IPS-NIHi11 (cell line): ENCODE measurements at places on chromosomes 3 and 15.
A peak's percentile ranks its signal among the peaks of the same experiment; 100 is the strongest.

DNA sequence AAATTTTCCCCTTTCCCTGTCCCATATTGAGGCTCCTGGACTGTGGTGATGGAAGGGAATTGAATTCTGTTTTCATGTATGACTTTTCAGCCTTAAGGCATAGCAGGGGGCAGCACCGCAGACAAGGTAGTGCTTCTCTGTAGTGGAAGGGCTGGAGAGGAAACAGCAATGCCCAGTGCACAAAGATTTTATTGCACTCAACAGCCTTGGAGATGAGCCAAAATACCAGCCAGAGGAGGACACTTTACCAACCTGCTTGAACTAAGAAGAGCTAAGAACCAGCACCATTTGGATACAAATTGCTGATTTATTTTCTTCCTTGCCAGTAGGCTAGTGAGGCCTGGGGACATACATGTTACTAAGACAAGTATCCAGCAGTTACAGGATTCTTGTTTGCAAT lies 98.7 kb downstream of the KCNMB2 start:
- no peak for DNase-seq

GRCh38 chr15:27549746-27550145 lies 549.4 kb downstream of the OCA2 start:
- no peak for DNase-seq

DNA sequence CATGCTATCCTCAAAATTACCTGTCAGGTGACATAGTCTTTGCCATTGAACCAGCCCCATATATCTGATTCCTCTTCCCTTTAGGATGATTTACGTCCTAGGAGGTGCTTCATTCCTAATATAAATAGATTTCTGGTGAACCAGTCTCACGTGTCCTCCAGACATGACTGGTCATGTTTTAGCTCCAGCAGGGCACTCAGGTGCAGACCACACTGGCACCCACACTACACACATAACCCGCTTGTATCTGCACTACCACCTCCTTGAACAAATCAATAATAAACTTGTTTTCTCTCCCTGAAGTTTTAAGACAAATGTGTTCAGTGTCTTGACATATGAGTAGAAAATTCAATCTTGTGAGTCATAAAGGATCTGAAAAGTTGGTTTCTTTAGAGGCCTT lies 155.5 kb downstream of the GOLIM4 start:
- DNase-seq = no peak

DNA sequence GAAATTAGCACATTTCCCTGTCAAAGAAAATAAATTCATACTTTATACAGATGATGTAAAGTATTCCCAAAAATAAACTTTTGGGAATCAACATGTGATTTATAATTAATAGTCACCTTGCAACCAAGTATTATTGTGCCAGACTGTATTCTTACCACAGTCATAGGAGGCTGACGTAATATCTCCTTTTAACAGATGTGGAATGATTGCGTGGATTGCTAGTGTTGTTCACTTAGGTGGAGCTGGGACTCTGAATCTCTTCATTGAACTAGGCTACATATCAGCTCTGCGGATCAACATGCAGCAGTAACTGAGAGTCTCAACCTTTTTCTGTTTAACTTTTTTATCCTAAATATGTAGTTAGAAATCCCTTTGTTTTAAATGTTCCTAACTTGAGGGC lies 37.2 kb downstream of the PXK start:
- DNase-seq = no peak

DNA sequence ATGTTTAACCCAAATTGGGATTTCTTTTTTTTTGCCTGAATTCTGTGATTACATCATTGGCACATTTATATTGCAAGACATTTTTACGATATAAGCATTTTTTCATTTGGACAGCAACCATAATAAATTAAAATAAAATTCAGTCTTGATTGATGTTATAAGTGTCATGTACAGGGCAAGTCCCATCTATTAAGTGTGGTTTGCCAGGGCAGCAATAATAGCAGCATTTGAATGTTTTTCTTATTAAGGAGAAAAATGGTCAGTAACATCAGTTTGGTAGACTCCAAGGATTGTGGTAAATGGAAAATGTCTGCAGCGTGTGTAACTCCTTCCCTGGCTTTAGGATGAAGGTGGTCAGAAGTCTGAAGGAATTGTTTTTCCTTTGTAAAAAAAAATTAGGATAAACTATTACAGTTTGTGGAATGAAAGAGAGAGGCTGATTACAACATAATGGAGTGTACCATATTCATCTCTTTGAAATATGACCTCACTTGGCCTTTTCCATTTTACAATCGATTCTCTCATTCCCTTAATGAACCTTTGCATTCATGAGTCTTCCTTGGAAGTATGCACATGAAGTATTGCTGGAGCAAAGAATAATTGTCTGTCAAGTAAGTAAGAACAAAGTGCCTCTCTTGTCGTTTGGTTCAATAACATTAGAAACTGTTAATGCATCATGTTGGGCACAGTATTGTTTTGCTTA lies 405.4 kb upstream of the THRB start:
- DNase-seq = no peak

GRCh38 chr3:133532951-133533350 lies 40.5 kb upstream of the CDV3 start:
- DNase-seq = no peak

DNA sequence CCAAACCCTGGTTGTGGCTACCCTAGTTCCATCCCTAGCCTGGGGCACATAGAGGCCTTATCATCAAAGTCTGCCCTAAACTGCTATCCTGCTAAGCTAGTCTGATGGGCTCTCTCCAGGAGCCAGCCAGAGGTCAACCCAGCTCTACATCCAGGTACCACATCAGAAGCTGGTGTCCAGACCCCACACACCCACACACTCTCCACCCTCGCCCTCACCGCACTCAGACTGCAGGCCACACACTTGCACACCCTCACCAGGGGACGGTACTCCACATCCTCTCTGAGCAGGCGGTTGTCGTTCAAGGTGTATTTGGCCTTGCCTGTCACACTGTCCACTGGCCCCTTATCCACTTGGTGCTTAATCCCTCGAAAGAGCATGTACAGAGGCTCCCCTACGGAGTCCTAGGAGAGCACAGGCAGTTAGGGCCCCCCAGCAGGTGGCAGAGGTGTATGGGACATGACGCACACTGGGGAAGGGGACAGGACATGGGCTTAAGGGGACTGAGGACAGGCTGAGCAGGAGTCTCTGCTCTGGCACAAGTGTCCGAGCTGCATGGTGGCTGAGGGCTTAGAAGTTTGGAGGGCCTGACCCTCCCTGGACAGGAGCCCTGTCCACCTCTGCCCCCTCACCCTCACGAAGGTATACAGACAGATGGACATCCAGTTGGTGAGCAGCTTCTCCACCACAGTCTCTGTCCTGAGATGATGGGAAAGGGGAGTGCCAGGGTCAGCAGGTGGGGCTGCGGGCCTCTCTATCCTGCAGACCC lies 18.1 kb downstream of the PLXNB1 start:
- no peak for DNase-seq

- no peak for DNase-seq
These were observed 9.9 kb upstream of the RFT1 start for GRCh38 chr3:53139906-53140846.

GRCh38 chr15:69021895-69022294 lies 7.4 kb downstream of the NOX5 start:
- DNase-seq = no peak

GRCh38 chr15:66619152-66619903 lies 53.5 kb upstream of the LCTL start:
- DNase-seq = peak; percentile 87

GRCh38 chr3:55107187-55107586 lies 179.3 kb upstream of the LRTM1 start:
- no peak for DNase-seq

DNA sequence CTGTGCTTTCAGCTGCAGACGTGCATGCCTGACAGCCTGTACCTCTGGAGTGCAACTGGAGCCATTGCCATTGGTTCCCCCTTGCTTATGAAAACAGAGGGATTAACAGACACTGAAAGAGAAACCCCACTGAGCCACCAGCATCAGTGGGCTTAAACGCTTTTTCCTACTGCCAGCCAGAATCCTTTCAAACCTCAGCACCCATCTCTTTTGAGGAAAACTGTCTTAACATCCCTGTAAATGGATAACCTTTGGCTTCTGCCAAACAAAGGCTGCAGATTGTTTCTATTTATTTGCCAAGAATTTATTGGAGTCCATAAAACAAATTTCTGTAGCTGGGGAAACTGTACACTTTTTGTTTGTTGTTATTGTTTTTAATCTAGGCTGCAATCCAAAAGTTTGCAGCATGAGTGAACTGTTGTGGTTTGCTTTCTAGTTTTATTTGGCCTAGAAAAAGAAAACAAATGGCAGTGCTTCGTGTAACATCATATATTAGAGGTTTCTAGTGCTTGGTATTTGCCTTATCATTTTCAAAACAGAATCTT lies 369.2 kb upstream of the IL12A start:
- peak; percentile 33 for DNase-seq

DNA sequence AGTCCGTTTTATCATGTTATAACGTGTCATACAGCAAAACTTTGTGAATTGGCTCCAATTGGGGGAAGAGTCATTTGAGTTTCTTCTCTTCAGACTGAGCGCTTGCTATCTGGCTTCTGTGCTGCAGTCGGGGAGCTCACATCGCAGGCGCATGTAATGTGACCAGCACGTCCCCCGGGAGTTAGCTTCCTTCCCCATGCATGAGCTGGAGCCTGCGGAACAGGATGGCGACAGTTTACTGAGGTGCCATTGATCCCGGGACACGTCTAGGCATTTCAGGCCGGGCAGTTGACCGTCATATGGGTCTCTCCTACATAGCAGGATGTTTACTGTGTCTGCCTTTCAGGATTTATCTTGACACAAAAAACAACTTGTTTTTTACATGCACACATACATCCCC lies 44.8 kb downstream of the CMTM8 start:
- DNase-seq = no peak

- DNase-seq = no peak
These were observed 121.6 kb downstream of the TMEM108 start for GRCh38 chr3:133159498-133160475.

DNA sequence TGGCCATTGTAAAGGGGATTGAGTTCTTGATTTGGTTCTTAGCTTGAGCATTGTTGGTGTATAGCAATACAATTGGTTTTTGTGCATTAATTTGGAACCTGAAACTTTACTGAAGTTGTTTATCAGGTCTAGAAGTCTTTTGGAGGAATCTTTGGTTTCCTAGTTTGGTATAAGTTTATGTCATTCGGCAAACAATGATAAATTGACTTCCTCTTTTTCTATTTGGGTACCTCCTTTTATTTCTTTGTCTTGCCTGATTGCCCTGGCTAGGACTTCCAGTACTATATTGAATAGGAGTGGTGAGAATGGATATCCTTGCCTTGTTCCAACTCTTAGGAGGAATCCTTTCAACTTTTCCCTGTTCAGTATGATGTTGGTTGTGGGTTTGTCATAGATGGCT lies 32.1 kb downstream of the SPESP1 start:
- no peak for DNase-seq

GRCh38 chr3:171195686-171196085 lies 169.2 kb upstream of the SLC2A2 start:
- no peak for DNase-seq

- no peak for DNase-seq
These were observed 514.2 kb upstream of the BCHE start for GRCh38 chr3:166351461-166351860.

- DNase-seq = no peak
These were observed 21.5 kb upstream of the GLCE start for GRCh38 chr15:69138963-69139362.

DNA sequence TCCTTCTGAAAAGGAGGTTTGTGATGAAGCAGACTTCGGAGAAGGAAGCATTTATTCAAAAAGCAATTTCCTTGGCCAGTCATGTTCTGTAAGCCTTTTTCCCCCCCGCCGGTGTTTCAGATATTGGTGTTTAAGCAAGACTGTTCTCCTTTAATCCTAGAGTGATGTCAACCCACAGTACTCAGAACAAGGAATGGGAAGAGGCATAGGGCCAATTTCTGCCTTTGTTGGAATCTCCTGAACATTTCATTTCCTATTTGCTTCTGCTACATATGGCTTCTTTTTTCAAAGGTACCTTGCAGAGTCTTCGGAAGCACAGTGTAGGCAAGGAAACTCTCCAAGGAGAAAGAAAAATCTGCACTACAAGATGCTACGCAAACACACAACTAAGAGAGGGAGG lies 713.1 kb upstream of the CFAP20DC start:
- DNase-seq = no peak

DNA sequence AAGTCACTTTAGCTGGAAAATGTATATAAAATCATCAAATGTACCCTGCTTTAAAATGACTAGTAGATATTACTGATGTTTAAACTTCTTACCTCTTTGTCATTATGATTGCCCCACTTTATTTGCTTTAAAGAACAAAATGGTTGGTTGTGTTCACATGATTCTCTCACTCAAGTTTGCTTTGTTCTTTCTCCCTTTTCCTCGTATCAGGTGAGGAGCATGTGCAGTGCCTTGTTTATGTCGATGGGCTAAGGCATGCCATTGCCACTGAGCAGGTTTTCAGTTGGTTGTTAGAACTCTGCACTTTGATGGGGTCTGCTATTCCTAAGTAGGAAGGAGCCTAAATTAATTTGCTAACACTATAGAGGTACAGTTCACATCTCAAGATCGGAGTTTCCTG lies 5.3 kb downstream of the MAP2K5 start:
- no peak for DNase-seq

GRCh38 chr3:44252332-44252959 lies 10.8 kb downstream of the TOPAZ1 start:
- no peak for DNase-seq

DNA sequence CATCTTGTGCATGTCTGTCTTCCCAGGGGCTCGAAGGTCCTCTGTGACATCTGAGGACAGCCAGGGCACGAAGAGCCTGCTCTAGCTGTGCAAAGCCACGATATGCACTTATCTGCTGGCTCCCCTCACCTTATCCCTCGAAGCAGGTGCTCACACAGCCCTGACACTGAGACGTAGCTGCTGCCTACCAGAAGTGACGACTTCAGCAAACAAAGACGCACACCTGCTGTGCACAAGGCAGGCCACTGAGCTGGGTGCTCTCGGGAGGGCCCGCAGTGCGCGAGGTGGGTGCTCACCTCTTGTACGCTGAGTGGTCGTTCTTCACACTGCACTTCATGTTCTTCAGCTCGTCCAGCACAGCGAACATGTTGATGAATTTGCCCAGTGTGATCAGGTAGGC lies 37.3 kb downstream of the CYFIP1 start:
- no peak for DNase-seq

- no peak for DNase-seq
These were observed 118.0 kb downstream of the CACNA2D3 start for GRCh38 chr3:54240309-54240708.

DNA sequence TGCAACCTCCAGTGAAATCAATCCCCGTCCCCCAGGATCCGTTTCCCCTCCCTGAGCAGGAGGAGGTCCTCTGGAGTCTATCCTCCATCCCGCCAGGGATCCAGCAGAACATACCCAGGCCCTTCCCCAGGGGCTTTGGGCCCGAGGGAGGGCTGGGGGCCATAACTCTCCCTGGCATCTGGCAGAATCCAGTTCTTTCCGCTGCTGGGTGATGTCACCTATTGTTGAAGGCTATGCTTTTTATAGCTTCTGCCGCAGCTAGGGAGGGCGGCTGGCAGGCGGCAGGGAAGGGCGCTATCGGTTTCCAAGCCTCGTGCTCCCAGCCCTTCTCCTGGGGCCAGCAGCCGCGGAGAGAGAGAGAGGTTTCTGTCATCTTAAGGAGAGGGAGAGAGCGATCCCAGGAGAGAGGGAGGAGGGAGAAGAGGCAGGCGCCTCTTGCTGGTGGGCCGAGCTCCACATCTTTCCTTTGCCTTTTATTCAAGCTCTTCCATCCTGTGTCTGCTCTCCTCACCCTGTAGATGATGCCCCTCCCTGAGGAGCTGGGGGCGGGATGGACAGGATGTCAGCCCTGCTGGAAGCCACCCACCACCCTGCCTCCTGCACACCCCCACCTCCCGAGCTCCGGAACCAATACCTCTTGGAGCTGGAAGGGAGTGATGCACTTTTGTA lies 120.1 kb downstream of the ANP32A start:
- DNase-seq = peak; percentile 67
